ENCODE measurements at places on chromosomes 16 and 17.

- no peak for DNase-seq
Observed at GRCh38 chr16:21060027-21060510, 90.6 kb downstream of the DNAH3 start.

DNA sequence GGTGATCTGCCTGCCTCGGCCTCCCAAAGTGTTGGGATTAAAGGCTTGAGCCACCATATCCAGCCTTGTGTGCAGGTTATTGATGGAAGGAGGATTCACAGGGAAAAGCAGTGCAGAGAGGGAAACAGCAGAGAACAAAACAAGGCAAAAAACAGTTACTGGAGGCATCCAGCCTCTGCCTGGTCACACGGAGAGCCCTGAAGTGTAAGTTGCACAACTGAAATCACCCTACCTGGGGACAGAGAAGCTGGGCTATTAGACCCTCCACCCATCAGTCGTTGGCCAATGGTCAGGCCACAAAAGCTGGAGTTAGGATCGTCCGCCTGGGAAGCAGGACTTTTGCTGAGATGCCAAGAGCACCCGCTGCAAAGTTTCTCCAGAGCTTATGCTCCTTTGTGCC, 57.9 kb upstream of the BCO1 start:
- no peak for DNase-seq

GRCh38 chr16:49608779-49609178, 235.2 kb downstream of the C16orf78 start:
- no peak for DNase-seq

DNA sequence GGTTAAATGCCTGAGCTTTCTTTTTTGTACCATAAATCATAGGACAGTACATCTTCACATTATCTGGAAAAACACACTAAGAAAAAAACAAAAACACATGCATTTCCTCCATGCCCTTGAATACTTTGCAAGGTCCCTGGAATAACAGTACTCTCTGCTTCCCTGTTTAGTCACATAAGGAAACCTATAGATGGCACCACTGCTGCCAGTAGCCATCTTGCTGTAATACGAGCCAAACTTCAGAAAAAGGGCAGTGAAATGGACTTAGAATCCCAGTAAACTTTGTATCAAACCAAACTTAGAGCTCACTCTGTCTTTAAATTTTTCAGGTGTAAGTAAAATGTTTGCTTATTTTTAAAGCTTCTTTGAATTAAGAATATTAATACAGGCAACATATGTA, 435.5 kb downstream of the KCNJ2 start:
- DNase-seq, result no peak

- DNase-seq, result no peak
Observed at GRCh38 chr17:81391293-81391935, 3.8 kb upstream of the BAHCC1 start.

- no peak for DNase-seq
Observed at GRCh38 chr17:60077226-60077625, 1.5 kb downstream of the HEATR6 start.

- DNase-seq, result peak; percentile 78
Observed at GRCh38 chr17:75340631-75341030, 51.4 kb upstream of the SLC25A19 start.

- no peak for DNase-seq
Observed at GRCh38 chr16:80614908-80615671, 74.3 kb downstream of the DYNLRB2 start.

DNA sequence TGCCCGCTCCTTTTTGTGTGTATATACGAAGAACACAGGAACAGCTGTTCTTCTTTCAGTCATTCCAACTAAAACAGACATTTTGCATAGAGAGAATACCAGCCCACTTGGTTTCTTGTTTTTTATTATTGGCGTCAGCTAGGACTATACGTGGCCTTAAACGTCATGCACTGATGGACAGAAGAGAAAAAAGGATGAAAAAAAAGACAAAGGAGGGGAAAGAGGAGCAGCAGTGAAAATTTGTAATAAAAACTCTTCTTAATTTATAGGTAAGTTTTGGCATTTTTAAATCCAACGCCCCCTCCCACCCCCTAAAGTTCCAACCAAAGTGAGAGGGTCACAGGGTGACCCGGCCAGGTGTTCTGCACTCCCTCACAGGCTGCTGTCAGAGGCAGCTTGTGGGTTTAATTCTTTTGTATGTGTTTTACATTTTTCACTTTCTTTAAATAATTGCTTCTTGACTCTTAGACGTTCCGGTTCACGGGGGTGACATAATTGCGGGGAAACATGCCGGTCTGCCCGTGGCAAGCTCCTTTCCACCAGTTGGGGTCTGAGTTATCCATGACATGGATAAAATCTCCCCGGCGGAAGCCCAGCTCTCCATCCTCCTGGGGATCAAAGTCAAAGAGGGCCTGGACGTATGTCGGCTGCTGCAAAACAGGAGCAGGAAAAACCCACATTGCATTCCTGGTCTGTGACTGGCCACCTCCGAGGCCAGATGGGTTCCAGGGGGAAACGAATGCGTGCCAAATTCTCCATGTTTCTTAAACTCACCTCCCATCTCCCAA, 30.9 kb upstream of the SLC25A19 start:
- DNase-seq, result no peak

GRCh38 chr16:11472410-11472809, 114.3 kb downstream of the LITAF start:
- DNase-seq, result no peak

GRCh38 chr16:4709481-4709880, 16.1 kb downstream of the NUDT16L1 start:
- no peak for DNase-seq

DNA sequence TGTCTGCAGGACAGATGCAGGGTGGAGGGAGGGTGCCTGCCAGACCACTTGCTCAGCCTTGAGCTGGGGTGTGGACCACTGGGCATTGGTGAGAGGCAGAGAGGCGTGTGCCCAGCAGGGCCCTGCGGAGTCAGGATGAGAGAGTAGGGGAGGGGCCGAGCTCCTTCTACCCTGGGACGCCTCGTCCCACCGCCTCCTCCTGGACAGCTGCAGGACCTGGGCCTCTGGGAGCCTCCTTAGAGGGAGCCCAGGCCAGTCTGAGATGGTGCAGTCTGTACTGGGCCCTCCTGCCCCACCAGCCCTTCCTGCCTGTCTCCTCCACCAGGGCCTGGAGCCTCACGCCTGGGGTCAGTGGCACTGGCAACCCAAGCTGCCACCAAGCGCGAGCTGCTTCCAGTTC, 35.9 kb upstream of the ACSF3 start:
- no peak for DNase-seq

DNA sequence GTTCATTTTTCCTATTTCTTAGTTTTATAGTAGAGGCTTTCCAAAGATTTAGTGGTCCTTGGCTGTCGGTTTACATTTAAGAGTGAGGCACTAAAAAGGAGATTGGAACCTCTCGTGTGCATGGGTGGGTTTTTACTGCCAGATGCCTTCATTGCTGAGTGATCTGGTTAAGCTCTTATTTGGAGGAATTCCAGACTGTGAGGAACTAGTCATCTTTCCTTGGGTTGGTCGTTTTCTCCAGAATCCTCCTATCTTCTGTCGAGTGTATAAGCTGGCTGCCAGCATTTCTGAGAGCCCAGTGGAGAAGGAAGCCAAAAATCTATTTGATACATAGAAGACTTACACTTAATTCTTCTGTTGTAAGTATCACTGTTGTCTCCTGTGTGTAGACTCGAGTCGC, 22.6 kb downstream of the IST1 start:
- DNase-seq, result peak; percentile 16

DNA sequence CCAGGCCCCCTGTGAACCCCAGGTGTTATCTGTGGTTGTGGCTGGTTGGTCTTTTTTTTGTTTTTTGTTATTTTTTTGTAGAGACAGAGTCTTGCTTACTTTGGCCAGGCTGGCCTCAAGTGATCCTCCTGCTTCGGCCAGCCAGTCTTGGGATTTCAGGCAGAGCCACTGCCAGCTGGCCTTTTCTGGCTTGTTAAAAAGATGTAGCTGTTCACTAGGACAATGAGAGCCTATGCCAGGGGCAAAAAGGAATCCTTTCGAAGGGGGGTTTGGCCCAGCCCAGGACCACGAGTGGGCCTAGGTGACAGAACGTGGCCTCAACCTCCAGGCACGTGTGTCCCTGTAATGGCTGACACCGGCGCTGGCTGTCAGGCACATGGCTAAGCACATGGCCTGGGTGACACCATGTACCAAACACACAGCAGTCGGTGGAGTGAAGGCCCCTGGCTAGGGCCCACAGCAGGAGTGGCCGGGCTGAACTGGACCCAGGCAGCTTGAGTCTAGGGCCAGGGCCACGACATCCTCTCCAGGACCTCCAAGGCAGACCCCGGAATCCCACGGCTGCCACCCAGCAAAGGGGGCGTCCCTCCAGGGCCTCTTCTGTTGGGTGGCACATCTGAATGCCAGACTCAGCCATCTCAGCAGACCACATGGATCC, 6.9 kb upstream of the SLC38A8 start:
- no peak for DNase-seq

DNA sequence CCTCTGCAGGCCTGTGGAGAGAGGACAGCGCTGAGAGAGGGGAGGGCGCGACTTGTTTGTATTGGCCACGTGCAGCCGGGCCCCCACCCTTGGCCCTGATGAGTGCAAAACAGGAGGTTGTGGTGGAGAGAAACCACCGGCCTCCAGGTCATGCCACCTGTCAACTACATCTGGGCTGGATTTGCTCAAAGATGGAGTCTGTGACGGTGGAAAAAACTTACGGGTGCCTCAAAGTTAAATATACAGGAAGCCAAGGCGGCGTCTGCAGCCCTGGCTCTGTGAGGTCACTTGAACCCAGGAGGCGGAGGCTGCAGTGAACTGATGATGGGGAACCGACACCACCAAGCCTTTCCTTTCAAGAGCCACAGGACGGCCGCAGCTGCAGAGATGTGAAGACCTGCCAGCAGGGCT, 15.7 kb downstream of the C16orf74 start:
- no peak for DNase-seq

GRCh38 chr17:7354262-7354843, 603 bp upstream of the TMEM95 start:
- DNase-seq, result no peak

- DNase-seq, result no peak
Observed at GRCh38 chr16:1261131-1261892, 5.4 kb downstream of the TPSD1 start.

DNA sequence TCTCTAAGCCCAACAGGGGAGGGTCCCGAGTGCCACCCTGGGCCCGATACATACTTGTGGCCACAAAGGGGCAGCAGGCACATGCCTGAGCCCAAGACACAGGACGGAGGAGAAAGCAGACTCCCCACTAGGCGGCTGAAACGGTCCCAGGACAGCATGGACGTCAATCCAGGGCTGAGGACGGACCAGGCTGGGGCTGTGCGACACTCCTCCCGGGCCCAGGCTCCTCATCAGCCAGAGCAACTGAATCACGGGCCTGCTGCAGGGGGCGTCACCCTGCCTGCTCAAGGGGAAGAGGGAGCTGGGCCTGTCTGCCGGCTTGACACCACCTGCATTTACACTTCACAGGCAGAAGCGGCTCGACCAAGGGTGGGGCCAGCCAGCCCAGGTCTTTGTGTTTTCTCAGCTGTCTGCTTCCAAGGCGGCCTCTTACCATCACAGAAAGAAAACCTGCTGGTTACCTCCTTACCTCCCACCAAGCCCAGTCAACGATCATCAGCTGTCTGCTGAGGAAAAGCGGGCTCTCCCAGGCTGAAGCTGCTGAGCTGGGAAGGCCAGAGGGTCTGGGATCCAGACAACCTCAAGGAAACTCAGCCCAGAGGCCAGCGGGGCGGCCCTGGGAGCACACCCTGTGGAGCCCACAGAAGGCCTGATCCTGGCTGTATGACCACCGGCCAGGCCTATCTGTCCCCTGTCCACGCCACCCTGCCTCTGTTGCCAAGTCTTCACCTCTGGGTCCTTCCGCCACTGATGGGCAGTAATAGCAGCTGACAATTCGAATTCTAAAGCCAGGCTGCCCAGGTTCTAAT, 26.4 kb downstream of the KIFC3 start:
- DNase-seq, result no peak

DNA sequence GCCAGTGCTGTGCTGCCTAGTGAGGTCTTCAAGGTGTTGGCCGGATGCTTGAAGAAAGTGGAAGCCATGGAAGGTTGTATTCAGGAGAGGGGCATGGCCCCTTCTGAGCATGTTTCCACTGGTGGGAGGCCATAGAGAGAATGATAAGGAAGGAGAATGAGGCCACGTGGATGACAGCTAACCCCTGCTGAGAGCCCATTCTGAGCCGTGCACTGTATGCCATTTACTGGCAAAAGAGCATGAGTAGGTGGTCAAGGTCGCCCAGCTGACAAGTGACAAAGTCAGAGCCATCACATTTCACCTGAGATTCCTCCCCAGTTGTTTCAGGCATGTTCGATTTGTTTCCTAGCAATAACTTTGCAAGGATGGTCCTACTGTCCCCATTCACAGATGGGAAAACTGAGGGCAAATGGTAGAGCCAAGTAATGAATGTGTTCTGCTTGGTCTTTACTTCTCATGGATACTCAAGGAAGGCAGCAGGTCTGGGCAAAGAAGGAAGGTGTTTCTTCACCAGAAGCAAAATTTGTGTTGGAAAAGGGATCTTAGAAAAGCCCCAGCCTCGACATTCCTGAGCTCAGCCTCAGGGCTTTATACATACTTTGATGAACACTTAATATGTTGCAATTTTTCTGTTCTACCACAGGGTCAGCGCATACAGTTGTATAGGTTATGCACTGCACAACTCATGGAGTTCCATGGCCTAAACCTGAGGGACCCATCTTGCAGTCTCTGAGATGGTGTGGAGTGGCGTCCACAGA, 10.5 kb upstream of the NKD1 start:
- no peak for DNase-seq

DNA sequence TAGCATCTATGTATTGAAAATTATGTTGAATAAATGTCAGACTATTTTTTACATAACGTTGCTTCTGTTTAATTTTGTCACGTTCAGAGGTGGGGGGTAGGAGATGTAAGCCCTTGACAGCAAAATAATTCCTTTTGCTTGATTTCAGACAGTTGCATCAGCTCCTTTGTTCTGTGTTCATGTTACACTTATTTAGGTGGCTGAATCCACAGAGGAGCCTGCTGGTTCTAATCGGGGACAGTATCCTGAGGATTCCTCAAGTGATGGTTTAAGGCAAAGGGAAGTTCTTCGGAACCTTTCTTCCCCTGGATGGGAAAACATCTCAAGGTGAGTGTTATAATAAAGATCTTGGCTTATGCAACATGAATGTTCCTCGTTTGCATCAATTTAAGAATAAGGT, 4.5 kb downstream of the HERPUD1 start:
- no peak for DNase-seq

DNA sequence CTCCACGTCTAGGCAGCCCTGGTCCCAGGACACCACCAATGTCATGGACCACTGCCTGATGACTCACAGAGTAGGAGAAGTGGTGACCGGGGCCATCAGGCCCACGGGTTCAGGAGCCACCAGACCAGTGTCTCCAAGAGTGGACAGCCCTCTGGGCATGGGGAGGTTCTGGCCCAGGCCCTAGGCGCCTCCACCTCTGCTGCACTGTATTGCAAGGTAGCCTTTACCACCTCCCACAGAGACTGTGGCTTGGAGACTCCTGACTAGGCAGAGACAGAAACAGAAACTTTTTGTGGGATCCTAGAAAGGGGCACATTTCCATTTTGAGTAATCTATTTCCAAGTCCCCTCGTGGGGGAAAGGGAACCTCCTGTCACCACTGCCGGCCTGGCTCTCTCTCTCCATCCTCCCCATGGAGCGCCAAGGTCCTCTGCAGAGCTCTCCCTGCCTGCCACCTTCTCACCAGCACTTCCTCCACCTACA, 2.9 kb downstream of the CDIP1 start:
- no peak for DNase-seq

- no peak for DNase-seq
Observed at GRCh38 chr17:67079491-67079890, 35.1 kb downstream of the CACNG1 start.

- no peak for DNase-seq
Observed at GRCh38 chr17:62629556-62630364, 2.3 kb downstream of the MRC2 start.

Data from NCI-H446 treated with DMSO at 0.1 percent for 48 hours (cell line).